SHP77 (cell line): ENCODE measurements at places on chromosomes 1 and 21.

GRCh38 chr1:225477296-225477911 lies 49.6 kb upstream of the LBR start:
- DNase-seq = no peak

GRCh38 chr1:182507685-182508084 lies 57.7 kb downstream of the RGSL1 start:
- no peak for DNase-seq

- peak; percentile 46 for DNase-seq
Measured at GRCh38 chr1:180228648-180229482, 1.2 kb upstream of the LHX4 start.

GRCh38 chr1:10537082-10537766 lies 62.5 kb downstream of the PEX14 start:
- peak; percentile 15 for DNase-seq

GRCh38 chr1:162029157-162029556 lies 5.5 kb upstream of the OLFML2B start:
- no peak for DNase-seq

DNA sequence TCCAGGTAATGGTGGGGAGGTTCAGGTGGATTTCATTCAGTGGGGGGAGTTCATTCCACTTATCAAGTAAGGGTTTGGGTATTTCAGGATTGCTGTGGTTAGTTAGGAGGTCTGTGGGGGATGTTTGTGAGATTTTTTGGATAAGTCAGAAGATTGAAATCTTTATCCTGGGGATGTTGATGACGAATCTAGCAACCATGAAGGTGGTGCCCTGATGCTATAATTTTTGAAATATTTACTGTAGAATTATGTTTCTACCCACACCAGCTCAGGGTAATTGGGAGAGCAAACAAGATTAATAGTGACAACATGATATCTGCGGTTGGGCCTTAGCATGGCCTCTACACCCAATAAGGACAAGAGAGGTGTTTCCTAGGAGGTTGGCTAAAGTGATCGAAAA lies 28.3 kb downstream of the SUCO start:
- DNase-seq = no peak

DNA sequence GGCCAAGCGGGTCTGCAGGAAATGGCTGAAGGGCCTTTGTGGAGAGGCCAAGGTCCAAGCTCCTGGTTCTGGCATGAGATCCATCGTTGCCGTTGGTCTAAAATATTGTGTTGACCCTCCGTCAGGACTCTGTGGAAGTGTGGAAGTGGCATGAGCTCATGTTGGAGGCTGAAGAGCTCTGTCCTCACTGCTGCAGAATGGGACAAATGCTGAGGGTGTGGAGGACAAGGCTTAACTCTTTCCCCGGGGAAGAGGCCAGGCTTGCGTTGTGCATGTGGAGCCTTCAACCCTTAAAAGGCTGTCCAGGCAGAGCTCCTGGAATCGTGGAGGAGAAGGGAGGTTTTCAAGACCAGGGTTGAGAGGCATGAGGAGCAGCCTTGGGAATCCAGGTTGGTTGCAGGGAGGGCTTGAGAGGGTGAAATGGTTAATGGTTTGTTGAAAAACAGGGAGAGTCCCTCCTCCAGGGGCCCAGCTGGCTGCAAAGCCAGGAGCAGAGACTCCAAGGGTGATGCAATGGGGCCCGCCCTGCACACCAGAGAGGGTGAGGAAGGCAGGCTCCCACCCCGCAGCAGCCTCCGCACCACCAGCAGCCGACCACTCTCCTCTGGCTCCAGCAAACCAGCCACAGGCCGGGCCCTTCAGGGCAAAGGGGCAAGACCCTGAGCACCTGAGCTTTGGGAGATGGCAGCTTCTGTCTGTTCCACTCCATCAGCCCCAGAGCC lies 6.7 kb upstream of the AHCYL1 start:
- no peak for DNase-seq

- no peak for DNase-seq
Measured at GRCh38 chr1:89822999-89823628, 2.3 kb downstream of the LRRC8D start.

- DNase-seq = no peak
Measured at GRCh38 chr1:55214934-55215193, 300 bp downstream of the USP24 start.

DNA sequence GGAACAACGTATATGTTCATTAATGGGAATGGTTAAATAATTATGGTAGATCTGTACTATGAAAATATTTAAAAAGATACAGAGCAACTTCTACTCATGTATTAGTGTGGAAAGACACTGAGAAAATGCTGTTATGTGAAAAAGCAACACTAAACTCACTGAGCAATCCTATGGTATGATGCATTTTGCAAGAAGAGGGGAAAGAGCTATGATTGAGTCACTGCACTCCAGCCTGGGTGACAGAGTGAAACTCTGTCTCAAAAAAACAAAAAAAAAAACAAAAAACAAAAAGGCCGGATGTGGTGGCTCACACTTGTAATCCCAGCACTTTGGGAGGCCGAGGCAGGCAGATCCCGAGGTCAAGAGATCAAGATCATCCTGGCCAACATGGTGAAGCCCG lies 44.4 kb downstream of the ATP5PO start:
- DNase-seq = no peak

- no peak for DNase-seq
Measured at GRCh38 chr1:155946633-155947219, 5.3 kb downstream of the RXFP4 start.

- DNase-seq = no peak
Measured at GRCh38 chr1:63887809-63888208, 114.0 kb downstream of the ROR1 start.
